Activated naive CD8-positive, alpha-beta T cell treated with anti-CD3 and anti-CD28 coated beads for 36 hours (primary cell): ENCODE measurements at places on chromosomes 2 and 18. TPM values are rescaled to one million over a fixed set of nuclear protein-coding genes. Genes with fewer than 3 reads are reported as not detected.

DNA sequence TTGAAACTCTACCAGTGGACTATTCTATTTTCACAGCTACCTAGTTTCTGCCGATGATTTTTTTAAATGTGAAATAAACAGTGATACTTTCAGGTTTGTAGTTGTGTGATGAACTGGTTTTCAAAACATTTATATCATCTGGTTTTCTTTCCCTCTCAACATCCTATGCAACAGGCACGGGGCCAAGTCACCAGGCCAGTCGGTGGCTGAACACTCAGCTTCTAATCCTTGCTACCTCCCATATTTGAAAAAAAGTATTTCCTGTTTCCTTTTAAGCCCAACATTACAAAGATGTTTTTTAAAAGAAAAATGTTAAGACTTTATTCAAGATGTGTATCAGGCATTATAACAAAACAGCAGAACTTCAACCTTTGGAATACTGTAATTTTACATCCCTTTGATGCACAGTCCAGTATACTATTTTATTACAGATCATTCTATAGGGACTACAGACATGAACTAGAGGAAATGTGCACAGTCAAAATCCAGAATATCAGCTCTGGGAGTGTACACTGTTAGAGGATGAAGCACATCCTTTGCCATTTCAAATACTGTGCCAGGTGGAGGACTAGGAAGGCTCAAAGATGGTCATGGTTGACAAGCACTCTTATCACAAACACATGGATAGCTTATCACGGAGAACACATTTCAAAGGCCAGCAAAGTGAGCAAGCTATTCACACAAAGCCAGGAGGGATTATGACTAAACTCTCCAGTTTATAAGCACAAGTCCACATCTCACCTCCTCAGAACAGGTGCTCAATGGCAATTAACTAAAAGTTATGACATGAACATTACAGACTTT lies 14.6 kb downstream of the MRPL35 start:
- DNase-seq, result no peak

GRCh38 chr2:160646684-160647444 lies 153.3 kb upstream of the RBMS1 start:
- no peak for DNase-seq

DNA sequence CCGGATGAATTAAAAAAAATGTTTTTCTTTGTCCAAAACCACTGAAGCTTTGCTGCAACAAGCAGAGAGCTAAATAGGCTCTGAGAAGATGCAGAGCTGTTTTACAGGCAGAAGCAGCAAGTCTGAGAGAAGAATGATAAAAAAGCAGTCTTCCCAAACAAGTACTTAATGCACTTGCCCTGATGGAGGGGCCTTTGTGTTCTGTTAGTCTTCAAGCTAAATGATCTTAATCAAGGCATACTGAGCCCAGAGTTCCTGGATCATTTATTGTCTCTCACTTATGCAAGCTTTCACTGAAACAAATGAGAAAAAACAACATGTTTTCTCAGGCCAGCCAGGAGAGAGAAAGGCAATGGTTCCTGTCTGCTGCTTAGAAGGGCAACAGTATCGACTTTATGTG lies 152.5 kb downstream of the CLIP4 start:
- no peak for DNase-seq

DNA sequence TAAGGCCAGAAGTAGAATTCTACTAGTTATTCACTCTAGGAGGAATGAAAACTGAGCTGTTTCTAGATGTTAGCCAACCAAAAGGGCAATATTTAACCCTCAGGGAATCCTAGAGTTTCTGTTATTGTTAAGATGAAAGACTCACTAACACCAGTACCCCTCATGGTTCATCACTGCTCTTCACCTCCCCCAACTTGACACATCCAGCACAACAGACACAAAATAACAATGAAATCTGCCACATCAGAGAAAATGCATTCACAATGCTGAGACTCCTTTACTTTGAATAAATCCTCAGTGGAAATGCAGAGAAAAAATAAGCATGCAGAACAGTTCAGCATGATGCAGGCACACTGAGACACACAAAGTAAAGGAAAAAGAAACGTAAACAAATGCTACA lies 111.3 kb downstream of the RIF1 start:
- DNase-seq, result no peak

GRCh38 chr2:207403950-207404349 lies 125.8 kb upstream of the CREB1 start:
- no peak for DNase-seq

The TXNDC2 gene
- total RNA-seq, result not detected

The MOCOS gene
- total RNA-seq, result 0.14 TPM

The POU3F3 gene
- total RNA-seq, result not detected

DNA sequence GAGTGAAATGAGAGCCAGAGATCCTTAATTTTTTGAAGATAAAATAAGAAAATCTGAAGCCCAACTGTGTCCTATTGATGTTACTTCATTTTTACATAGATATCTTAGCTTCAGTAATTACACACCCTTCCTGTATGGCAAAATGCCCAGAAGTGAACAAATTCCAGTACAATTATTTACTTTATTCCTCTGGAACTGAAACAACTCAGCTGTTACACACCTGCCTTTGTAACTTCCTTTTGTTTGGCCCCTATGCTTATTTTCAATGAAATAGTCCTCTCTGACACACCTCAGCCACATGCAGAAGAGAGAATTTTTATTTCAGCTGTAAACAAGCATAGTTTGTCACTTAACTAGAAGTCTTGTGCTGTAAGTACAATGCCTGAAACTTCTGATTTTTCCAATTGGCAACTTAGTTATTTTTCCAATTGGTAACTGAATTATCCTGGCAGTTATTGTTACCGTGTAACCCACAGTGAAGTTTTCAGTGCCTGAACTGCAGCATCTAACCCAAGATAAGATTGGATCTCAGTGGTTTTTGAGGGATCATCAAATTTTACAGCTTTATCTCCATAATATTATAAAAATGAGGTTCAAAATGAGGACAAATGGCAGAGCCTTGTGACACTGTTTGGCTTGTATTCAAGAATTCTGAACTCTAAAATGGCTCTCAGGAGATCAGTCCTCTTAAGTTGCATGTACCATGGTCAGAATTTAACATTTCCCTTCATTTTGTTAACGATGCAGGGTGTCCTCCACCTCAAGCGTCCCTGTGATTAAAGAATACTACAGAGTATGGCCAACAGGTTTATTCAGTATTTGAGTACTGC lies 82.6 kb downstream of the PKP4 start:
- no peak for DNase-seq

DNA sequence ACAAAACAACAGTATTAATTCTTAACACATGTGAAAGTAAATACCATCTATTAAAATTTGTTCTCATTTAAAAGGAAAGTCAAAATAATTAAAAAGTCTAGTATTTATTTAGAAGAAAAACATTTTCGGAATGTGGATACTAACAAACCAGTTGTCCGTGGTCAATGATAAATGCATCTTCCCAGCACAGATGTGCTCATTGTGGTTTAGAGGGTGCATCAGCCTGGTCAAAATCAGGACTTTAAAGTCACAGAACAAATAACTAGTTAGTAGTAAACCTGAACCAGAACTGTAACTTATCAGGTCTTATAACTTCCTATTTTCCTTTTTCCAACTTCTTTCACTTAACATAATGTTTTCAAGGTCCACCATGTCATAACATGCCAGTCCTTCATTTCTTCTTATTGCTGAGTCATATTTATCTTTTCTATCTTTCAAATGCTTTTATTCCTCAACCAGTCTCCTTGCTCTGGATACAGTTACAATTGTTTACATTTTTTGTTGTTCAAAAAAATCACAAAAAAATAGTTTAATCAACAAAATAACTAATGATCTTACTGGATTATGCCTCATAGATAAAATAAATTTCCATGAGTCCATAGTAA lies 55.8 kb downstream of the ID2 start:
- no peak for DNase-seq

- DNase-seq, result no peak
These were observed 11.3 kb downstream of the GATA6 start for GRCh38 chr18:22180722-22181121.

GRCh38 chr2:188978291-188979081 lies 4.3 kb downstream of the COL3A1 start:
- peak; percentile 2 for DNase-seq

DNA sequence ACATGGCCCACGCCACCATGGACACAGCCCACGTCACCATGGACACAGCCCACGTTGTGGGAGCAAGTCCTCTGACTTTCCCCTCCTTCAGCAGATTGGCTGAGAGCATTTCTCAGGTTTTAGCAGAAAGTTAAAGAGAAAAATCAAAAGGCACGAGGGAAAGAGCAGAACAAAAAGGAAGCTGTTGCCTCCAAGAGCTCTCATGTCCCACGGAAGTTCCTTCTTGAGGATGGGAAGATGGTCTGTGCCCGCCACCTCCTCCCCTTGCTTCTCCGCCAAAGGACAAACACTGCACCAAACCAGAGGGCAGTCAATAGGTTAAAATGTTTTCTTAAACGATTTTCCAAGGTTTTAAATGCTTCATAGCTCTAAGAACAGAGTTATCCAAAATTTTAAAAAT lies 148.4 kb downstream of the HDAC4 start:
- no peak for DNase-seq

GRCh38 chr2:74873678-74874640 lies 40.0 kb downstream of the HK2 start:
- DNase-seq, result no peak

- DNase-seq, result no peak
These were observed 109.8 kb downstream of the UPP2 start for GRCh38 chr2:158211502-158211901.

DNA sequence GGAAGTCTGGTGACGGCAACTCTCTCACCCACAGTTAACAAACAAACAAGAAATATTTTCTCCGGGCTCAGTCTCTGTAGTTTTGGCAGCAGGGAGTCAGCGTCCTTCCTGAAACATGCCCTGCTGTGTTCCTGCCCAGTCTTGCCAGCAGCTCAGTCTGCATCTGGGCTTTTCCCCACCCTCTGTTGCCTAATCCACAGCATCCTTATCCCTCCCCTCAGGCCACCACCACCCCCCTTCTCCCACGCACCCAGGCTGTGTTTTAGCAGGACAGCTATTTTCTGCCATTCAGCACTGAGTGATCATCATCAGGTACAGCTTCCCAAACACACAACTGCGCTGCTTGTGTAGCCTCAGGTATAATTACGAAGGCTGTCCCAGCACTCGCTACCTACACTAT lies 168.2 kb downstream of the DPP10 start:
- DNase-seq, result no peak

GRCh38 chr2:129273266-129274037 lies 706.0 kb upstream of the RAB6C start:
- DNase-seq, result no peak

DNA sequence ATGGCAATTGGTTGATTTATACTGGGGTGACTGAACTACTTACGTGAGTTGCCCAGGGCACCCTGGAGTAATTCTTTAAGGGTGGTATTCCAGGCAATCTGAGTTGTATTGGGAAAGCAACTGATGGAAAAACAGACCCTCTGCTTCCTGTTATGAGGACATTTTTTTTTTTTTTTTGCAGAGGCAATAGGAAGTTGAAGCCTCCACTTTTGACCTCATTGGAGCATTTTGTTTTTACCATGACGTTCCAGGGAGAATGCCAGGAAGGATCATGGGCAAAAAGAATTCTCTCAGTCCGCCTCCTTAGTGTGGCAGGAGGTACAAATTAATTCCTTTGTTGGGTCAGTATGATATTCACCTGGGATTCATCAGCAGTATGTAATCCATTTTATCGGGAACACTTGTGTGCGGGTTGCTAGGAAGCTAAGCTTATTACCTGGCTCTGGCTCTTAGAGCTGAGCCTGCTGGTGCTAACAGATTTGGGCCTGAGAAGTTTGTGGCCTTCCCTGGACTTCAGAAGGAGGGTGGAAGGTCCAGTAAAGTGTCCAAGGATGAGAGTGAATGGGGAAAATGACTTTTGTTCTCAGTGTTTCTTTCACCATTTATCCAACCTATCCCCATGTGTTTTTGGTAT lies 272.9 kb upstream of the EPAS1 start:
- DNase-seq, result no peak

GRCh38 chr2:236684504-236685256 lies 115.1 kb downstream of the ACKR3 start:
- no peak for DNase-seq

DNA sequence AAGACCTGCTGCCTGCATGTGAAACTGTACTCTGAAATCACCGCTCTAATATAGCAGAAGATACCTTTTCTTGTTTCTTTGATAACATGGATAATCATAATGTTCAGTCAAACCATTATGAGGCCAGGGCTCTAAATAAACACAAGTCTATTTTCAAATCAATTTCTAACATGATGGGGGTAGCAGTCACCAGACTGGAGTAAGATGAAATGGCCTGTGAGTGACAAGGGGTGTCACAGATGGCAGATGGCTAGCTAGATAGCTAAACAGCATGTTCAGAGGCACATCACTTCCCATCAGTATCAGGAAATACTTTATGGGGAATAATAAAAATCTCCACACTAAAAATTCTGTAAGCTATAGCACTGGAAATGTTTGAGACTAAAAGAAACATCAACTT lies 14.0 kb downstream of the MBD2 start:
- no peak for DNase-seq

- DNase-seq, result no peak
These were observed 571.1 kb downstream of the TNS1 start for GRCh38 chr2:217431577-217432269.

The MTLN gene
- total RNA-seq, result 92.1 TPM

DNA sequence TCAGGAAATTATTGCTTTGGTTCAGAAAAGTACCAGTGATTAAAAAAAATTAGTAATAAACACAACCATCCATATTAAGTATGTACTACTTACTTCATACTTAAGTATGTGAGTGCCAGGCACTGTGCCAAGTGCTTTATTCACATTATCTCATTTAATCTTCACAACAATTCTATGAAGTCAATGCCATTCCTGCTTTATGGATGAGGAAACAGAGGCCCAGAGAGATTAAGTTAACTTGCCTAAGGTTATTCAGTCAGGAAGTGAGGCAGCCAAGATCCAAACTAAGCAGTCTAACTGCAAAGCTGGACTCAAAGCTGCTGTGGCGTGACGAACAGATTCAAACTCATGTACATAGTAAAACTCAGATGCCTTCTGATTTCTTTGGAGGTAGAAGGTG lies 22.3 kb downstream of the DTNB start:
- no peak for DNase-seq
